ENCODE measurements at places on chromosomes 11 and 22.

- no peak for DNase-seq
Observed at GRCh38 chr11:35122308-35122707, 16.7 kb upstream of the CD44 start.

- DNase-seq = no peak
Observed at GRCh38 chr11:45683271-45684058, 18.0 kb upstream of the CHST1 start.

GRCh38 chr11:11998091-11998781 is 10.2 kb downstream of the DKK3 start:
- peak; percentile 59 for DNase-seq

GRCh38 chr22:43011079-43011478 is 3.9 kb downstream of the PACSIN2 start:
- DNase-seq = no peak

- DNase-seq = peak; percentile 26
Observed at GRCh38 chr11:82733444-82734119, at the start of gene FAM181B. Gene FAM181B (minus strand): TSS chr11:82733864. CDS start chr11:82733729, 135 bp downstream.

DNA sequence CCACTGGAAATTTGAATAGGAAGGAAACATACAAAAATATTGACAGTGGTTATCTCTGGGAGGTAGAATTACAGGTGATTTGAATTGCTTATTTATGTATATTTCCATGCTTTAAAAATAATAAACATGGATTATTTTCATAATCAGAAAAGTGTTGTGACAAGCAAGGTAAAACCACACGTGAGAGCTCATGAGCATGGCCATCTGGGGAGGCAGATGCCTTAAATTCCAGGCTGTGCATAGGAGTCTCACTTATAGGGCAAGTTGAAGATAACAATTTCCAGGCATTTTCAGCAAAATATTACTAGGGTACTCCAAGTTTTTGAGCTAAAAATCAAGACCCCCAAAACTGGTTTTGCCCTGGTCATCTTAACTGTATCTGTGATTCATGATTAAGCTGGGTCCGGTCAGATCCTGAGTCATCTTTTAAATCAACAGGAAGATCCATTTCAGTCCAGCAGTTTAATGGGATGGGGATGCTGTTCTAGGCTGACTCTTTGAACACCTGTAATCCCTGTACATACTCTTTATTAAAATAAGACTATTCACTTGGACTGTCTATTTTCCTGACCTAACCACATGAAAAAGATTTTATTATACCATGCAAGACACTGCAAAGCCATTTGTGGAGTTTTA is 115.8 kb upstream of the NARS2 start:
- no peak for DNase-seq

Data from SW 1271 (cell line).